Renal cortical epithelial cell (primary cell): ENCODE measurements at places on chromosomes 6 and 20.

GRCh38 chr20:32018269-32019155 is 8.3 kb downstream of the CCM2L start:
- DNase-seq, result peak; percentile 6

- no peak for DNase-seq
These were observed 218.9 kb downstream of the PLCB4 start for GRCh38 chr20:9287826-9288225.

DNA sequence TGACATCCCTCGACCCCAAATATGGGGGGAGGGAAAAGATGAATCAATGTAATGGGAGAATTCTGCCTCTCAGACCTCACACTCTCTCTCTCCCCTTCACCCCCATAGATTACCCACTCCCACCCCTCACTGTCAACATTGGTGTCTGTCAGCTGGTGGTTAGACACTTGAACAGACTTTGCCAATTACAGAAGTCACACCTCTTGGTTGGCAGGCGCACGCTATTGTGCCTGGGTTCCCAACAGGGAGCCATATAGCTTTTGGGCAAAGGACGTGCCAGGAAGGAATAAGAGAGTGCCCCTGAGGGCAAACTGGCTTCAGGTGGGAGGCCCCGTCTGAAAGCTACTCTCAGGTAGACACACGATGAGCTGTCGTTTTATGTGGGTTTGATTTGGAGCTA is 54.1 kb upstream of the FYN start:
- no peak for DNase-seq

- DNase-seq, result no peak
These were observed 21.1 kb downstream of the SGK1 start for GRCh38 chr6:134296762-134297161.

DNA sequence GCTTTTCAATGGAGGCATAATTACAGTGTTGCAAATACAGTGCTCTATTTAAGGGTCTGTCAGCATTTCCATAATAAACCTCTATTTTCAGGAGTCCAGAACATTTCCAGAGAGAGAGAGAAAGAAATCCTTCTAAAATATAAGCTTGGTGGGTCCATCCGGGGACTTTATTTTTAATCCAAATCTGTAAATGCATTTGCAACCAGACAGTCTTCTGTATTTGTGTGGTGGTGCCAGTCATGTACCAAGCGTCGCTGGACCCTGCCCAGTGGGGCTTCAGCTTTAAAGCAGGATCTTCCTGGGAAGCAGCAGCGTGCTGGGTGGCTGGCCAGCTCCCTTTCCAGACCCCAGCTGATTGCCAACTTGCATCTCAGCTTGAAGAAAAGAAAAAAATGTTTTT is 256.5 kb upstream of the SUPT3H start:
- no peak for DNase-seq

DNA sequence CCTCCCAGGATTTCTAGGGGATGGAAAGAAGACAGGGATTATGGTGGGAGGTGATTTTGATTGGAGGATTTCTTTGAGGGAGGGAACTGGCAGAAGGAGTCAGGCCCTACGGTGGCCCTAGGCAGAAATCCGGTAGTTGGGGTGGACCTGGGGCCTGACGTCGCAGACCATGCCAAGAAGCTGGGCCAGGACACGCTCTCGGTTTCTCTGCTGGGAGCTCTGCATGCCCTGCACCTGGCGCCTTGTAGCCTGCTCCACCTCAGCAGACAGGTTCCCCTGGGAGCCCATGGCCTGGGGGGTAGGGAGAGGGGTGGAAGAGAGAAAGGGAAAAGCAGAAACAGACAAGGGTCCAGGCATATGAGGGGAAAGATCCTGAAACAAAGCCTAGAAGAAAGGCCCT is 1.1 kb downstream of the ATP6V1G2 start:
- DNase-seq, result no peak

DNA sequence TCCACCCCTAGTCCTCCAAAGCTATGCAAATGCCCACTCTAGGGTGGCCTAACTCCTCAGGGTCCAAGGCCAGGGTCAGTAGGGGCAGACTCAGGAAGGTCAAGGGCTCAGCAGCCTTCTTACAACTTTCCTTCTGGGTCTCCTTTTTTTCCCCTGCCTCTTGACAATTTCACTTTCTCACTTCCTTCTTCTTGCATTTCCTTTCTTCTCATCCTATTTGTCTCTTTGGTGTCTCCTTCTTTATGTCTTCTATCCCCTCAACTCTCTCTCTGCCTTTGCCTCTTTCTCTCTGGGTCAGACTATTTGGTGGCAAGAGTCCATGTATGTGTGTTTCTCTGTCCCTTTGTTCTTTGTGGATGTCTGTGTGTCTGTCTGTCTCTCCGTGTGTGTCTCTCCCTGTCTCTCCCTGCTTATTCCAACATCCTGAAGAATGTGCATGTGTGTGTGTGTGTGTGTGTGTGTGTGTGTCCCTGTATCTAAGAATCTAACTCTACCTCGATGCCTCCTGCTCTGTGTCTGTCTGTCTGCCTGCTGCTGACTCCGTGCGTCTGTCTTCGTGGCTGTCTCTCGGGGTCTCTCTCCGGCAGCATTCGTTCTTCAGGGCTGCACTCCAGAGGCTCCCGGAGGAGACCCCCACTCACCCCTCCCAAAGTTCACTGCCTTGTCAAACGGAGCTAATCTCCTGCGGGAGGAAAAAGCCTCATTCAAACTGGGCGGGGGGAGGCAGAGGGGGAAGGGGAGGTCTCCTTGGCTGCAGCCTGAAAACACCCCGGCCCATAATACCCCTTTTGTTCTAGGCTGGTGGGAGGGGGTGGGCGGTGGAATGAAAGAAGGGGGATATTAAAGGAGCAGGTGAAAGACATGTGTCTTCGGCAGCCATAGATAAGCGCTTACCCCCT is 51.7 kb upstream of the FOXP4 start:
- DNase-seq, result no peak

- no peak for DNase-seq
These were observed 62.0 kb downstream of the FAM120B start for GRCh38 chr6:170368544-170368943.

DNA sequence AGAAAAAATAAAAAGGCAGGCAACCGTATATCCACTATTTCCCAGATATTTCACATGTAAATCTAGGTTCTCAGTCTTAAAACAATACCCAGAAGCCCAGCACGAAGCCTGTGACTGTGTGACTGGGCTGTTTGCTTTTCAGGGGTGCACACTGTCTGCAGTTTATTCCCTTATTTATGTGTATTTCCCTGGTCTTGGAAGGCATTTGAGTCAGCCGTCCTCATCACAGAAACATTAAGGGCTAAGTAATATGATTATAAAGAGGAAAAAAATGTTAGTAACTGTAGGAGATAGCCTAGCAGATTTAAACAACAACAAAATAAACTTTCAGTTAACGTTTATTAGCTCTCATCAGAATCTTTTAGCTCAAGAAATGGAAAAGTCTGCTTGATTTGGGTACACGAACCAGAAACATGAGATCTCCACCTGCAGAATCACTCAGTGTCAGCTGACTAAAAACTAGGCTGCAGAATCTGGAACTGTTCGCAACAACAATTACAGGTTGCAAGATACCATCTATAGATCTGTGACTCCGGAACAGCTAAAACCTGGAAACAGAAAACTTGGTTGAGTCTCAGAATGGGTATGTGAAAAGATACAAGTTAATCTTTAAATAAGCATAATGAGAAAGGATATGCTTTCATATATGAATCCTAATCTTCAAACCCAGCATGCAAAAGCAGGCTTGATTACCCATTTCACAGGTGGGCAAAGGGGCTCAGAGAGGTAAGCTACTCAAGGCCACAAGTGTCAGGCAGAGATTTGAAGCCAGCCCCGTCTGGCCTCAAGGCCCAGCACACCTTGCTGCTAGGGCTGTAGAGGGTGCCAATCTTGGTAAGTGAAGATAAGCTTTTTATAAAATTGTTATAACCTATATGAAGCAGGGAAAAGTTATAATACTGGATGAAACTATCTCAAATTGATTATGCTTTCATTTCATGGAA is 21.1 kb downstream of the GCLC start:
- no peak for DNase-seq

- peak; percentile 59 for DNase-seq
These were observed 13.4 kb downstream of the SNX14 start for GRCh38 chr6:85580118-85580877.

GRCh38 chr6:113425977-113426660 is 431.0 kb upstream of the MARCKS start:
- DNase-seq, result no peak

DNA sequence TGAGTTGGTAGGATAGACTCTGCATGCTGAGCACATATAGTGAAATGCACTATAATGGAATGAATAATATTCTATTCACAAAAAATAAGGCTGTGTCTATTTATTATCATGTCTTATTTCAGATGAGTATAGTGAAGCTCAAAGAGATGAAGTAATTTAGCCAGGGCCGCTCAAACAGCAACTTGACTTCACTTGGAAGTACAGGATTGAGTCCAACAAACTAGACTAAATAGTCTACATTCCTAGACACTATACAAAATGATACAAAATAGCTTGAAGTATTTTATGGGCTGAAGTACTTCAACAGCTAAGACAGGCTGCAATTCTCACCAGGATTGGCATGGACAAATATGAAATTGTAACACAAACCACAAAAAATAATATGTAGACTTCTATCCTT is 144.5 kb upstream of the DST start:
- DNase-seq, result no peak

- DNase-seq, result peak; percentile 61
These were observed 256.4 kb downstream of the GMPR start for GRCh38 chr6:16494793-16495192.

DNA sequence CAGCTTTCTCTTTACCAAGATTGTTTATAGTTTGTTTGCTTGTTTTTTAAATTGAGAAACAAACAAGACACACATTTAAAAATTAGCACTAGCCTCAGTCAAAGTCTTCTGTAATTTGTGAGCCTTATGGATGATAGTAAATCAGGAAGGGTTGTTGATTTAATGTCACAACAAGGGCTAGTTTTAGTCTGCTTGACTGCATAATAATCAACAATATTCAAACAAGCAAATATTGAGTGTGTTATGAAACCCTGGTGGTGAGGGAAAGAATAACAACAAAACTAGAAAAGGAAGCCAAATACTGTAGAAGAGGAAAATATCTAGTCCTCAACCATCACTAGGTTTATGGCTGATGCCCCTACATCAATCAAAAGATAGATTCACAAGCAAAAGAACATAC is 228.6 kb downstream of the TBC1D7 start:
- DNase-seq, result no peak

- no peak for DNase-seq
These were observed 71.3 kb downstream of the HACE1 start for GRCh38 chr6:104788400-104788799.

DNA sequence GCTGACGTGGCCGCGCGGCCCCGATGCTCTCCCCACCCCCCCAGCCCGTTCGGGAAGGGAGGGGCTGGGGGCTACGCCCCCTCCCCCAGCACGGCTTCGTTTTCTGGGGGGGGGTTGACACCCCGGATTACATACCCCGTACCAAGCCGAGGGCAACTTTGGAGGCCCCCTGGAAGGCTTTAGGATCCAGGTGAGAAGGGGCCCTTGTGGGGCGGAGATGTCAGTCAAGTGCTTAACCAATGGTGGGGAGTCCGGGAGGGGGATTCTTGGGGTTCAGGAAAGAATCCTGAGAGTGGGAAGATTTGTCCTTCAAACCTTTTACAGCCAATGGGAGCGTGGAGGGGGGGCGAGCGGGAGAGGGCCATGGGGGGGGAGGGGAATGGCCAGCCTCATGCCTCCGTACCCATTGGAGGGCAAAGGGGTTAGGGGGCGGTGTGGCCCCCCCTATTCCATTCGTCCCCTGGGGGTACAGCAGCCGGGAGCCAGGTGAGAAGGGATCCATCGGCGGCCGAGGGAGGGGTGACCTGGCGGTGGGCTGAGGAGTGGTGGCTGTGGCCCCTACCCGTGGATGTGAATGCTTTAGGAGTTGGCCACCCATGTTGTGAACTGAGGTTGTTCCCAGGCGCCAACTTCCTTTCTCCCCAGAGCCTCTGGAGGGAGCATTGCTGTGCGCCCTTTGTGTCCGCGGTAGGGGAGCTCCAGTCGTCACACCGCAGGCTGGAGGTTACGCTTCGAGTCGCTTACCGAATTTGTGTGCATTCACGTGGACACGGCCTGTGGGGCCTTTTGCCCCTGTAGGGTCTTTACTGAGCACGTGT is 682 bp downstream of the BRD2 start:
- peak; percentile 70 for DNase-seq
